ENCODE measurements at places on chromosomes 2 and 18.

- DNase-seq = peak; percentile 56
These were observed 347.5 kb downstream of the METTL4 start for GRCh38 chr18:2223849-2224248.

DNA sequence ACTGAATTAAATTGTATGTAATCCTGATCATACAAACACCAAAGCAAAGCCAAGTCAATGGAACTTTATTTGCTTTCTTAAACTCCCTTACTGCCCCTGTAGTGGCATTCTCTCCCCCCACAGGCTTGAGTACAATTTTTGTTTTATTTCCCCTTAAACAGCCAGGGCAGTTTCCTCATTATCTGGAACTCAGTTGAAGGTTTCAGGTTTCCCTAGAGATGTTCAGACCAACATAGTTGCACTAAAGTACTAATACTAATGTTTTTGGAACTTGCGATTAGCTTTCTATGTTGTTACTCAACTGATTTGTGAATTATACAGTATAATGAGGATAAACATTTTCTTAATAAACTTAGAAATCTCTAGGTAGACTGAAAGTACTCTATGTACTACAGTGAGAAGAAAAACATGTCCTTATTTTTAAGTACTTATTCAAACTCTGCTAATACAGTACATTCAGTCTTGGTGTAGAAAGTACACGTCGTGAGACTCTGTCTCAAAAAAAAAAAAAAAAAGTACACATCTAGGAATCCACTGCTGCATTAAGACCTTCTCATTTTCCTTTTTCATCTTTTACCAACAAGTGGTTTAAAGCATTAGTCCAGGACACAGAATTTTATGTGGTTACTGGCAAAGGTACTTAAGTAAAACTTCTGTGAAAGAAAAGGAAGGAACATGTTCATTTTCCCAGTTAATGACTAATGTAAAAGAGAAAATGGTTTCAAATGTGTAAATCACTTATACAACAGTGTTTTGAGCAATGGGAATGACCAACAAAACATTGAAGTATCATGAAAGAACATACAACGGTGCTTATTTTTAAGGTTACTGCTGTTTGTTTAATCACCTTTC is 209.5 kb upstream of the SMAD7 start:
- no peak for DNase-seq

DNA sequence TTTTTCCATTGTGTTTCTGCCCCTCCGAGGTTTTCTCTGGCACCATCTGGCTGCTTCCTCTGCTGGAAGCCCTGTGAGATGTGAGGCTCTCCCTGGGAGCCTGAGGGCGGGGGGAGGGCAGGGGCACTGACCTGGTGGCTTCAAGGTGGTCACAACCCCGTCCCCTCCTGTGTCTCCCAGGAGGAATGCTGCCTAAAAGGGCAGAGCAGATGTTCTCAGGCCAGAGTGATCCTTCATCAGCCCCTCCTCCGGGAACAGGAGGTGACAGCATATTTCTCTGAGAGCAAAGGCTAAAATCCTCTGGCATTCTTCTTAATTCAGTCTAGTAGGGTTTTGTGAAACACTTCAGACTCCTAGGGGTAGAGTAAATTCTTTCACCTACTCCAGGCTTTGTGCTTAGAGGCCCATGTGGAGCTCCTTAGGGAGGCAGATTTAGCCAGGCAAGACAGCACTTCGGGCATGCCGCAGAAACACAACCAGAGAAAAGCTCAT is 18.3 kb upstream of the GREB1 start:
- peak; percentile 62 for DNase-seq

DNA sequence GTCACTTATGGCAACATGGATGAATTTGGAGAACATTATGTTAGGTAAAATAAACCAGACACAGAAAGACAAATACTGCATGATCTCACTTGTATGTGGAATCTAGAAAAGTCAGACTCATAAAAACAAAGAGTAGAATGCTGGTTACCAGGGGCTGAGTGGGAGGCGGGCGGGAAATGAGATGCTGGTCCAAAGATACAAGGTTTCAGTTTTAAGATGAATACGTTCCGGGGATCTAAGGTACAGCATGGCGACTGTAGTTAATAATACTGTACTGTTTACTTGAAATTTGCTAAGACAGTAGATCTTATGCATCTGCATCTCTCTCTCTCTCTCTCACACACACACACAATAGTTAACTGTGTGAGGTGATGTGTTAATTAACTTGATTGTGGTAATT is 14.2 kb downstream of the FAM110C start:
- no peak for DNase-seq

DNA sequence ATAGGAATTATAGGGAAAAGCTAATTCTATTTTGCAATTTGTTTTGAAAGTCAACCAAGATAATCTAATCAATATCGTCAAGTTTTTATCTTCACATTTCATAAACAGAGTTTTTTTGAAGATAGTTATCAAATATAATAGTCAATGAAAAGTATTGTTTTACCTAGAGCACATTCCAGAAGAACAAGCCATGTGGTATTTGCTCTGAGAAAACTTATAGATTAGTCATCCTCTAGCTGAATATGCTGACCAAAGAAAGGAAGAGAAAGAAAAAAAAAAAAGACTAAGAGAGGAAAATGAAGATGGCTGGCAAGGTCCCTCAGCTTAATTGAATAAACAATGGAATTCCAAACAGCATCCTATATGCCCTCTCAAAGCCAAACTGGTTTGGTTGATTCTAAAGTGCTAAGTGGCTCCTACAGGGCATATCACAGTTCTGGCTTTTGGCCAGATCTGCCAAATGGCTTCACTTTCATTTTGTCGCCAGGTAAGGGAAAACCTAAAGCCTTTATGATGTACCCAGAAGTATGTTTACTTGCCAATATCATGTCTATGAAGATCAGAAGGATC is 132.6 kb downstream of the VWC2L start:
- DNase-seq = no peak

DNA sequence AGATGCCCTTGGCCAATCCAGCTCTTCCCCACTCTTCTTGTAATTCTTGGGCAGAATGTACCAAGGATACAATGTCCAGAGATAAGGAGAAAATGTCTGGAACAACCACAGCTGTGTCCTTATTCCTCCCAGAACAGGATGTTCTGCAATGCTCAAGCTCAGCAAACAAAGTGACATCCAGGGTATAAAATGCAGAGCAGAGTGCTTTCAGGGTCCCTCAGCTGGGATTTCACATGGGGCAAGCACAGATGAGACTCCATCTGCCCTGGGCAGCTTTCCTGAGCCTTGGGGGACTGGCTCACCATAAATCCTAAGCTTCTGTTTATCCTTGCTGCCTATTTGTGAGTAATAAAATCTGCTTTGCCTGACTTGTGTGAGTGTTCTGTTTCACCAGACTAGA is 127.4 kb downstream of the VAPA start:
- DNase-seq = peak; percentile 86

DNA sequence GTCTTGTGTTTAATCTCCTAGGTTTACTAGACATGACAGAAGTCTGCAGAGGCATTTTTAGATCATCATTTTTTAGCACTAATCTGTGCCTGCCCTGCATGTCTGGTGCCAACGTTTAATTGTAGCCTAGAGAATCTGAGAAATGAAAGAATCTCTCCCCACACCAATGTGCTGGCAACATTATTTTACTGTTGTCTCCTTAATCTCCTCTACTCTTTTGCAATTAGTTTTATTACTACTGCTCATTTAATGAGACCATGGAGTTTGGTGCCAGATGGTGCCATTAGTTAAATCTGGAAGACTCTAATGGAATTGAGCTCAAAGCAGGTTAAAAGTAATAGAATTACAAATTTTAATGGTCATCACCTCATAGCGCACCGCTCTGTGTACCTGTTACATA is 4.0 kb upstream of the SPP2 start:
- no peak for DNase-seq

DNA sequence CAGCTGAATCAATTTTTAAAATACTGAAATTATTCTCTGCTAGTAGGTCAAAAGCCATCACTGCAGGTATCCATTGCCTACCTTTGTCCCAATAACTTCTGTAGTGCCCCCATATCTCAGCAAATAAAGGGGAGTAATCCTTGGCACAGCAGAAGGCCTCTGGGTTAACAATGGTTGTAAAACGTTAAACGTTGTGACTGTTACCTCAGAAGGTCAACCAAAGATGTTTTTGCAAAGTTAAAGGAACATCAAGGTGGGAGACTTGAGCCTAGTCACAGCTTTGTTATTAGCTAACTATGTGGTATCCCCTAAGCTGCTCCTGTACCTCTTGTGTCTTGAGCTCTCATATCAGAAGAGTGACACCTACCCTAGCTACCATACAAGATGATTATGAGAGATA is 60.5 kb downstream of the COX7A2L start:
- no peak for DNase-seq

DNA sequence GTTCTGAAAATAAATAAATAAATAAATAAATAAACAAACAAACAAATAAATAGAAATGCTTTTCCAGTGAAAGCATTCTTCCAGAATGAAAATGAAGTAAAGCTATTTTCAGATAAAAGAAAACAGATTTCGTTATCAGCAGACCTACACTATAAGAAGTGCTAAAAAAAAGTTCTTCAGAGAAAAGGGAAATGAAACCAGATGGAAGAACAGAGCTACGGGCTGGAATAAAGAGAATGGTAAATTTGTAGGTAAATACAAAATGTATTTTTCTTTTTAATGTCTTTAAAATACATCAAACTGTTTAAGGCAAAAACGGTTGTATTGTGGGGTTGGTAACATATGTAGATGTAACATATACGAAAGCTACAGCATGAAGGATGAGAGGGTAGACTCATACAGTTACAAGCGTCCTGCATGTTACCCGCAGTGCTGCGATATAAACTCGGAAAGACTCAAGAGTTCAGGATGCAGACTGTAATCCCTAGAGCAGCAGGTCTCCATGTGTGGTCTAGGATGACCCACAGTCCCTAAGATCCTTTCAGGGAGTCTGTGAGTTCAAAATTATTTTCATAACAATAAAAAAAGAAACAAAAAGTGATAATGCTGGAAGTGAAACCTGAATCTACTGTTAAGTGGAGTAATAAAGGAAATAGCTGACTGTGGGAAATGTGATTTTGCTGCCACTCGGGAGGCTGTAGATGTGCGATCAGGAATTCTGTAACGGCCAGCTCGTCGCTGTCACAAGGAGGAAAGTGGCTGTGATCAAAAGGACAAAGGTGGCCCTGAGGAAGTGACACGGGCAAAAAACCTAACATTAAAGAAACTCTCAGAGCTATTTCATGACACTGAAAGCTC is 5.3 kb upstream of the RAB12 start:
- no peak for DNase-seq

- DNase-seq = no peak
These were observed 111.9 kb downstream of the MRO start for GRCh38 chr18:50707855-50708469.

- no peak for DNase-seq
These were observed 99.4 kb downstream of the FTCDNL1 start for GRCh38 chr2:199751492-199752120.

- no peak for DNase-seq
These were observed 52.0 kb upstream of the GALNT3 start for GRCh38 chr2:165846056-165846455.

Measured in WERI-Rb-1 (cell line).